ENCODE measurements at places on chromosomes 5 and 9.

DNA sequence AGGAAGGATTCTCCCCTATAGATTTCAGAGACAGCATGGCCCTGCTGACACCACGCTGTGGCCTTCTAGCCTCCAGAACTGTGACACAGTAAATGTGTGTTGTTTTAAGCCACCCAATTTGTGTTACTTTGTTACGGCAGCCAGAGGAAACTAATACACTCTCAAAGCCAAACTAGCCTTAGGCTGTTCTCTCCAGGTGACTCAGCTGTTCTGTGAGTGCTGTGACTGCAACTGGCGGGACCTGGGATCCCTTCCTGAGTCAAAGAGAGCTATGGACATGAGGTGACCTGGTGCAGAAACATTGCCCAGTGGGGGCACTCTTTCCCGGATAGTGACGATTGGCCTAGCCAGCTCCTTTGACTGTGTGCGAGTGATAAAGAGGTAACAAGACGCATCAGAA, 14.0 kb upstream of the MLANA start:
- no peak for DNase-seq

GRCh38 chr5:68303754-68304420, 88.3 kb downstream of the PIK3R1 start:
- DNase-seq: no peak

- DNase-seq: no peak
Measured at GRCh38 chr5:18699681-18700080, 1065.4 kb downstream of the TAF11L14 start.

DNA sequence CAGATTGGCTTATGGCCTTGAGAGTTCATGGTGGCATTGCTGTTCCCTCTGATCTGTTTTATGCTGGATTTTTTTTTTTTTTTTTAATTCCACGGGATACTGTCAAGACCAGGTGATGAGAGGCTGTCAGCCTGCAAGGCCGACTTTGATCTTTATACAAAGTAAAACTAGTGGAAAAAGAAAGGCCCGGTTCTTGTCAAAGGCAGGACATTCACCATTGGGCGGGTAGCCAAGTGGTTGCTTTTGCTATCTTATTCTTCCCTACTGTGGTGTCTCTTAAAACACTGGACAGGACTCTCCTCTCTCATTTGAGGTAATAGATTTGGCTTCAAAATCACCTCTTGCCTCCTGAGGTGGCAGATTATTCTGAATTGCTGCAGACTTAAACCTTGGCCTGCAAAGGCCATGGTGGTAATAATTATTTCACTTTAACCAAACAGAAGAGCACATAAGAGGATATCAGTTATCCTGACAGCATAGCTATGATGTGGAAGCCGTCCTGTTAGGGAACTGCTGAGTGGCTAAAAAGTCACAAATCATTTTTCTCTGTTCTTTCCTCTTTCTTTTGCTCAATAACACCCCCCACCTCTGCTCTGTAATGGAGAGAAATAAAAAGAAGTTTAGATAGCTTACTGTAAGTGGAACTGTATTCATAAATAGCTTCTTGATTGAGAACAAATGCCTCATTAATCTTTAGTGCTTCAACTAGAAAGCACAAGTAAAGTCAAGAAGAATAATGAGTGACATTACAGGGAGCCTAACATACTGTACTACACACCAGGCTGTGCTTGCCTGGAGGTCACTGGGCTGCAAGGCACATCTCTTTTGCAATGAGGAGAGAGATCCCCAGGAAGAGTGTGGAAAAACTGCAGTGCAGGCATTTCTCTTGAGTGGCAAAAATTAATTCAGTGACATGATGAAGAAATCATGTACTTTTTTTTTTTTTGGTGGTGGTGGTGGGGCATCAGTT, 275.6 kb downstream of the KDM4C start:
- no peak for DNase-seq

DNA sequence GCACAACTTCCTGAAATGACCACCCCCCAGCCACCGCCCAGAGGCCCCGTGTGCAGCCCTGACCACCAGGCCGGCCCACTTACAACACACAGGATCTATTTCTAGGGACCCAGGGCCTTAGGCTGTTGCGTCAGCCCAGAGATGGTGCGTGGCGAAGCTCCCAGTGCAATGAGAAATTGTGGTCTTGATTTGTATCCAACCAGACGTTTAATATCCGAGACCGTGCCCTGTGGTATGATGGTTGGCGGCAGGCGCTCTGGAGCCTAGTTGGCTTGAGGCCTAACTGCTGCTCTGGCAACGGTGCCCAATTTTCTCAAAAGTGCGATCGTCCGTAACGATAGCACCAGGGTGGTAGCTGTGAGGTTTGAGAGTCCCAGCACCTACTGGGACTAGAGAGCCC, 32.6 kb upstream of the SLC6A19 start:
- no peak for DNase-seq

DNA sequence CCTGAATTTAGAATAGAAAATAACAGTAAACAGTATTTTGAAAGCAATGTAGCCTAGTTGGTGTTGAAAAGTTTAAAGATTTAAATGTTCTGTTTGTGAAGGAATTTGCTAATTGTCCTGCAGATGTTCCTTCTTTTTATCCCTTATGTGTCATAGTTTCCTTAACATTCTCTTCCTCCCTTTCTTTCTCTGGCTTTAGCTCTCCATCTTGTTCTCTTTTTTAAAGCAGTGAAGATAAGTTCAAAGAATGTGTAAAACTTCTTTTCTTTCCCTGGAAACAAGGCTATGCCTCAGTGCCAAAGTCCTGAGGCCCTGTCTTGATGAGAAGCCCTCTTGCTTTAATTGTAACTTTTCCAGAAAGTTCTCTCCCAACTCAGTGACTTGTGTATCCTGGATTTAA, 24.4 kb upstream of the GAS1 start:
- no peak for DNase-seq

- DNase-seq: no peak
Measured at GRCh38 chr9:34035656-34036055, 13.0 kb downstream of the UBAP2 start.

GRCh38 chr5:150764530-150764929, 5.7 kb upstream of the DCTN4 start:
- no peak for DNase-seq

- DNase-seq: peak; percentile 72
Measured at GRCh38 chr5:134526483-134527155, 1.1 kb downstream of the JADE2 start.

DNA sequence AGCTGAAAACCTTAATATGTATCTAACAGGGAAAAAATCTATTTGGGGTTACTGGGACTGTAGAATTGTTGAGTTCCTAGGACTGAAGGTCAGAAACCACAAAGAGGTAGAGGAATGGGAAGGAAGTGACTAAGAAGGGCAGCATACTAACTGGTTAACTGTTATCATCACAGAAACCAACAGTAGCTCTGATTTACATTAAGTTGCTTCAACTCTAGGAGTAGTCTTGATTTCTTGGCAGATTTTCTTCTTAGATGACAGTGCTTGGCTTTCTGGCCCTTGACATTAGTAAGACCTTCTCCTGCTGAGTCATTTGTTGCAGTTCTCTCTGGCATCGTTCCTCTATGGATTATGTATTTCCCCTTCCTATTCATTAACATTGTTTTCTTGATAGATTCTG, 116.1 kb upstream of the RASA1 start:
- DNase-seq: no peak

- no peak for DNase-seq
Measured at GRCh38 chr9:124794902-124795491, 18.1 kb downstream of the OLFML2A start.

GRCh38 chr5:155833287-155833686, 493.7 kb upstream of the SGCD start:
- DNase-seq: no peak

DNA sequence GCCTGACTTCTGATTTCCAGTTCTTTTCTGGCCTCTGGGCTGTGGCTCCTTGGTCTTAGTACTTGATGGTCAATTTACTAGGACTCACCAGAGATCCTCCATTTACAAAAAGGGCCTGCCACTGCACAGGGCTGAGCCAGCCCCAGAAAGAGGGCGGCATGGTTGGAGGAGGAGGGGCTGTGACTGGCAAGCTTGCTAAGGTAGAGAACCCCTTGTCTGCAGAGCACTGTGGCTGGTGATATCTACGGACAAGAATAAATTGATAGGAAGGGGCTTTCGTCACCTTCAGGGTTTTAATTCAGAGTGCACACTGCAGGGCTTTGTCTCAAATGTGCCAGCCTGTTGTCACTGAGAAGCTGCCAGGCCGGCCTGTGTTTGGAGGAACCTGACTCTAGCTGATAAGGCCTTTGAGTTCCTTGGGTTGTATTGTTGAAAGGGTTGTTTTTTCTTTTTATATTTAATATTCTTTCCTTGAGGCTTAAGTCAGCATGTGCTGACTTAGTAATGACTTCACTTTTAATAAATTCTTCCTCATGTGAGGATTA, 15.1 kb downstream of the SLC22A5 start:
- DNase-seq: no peak

DNA sequence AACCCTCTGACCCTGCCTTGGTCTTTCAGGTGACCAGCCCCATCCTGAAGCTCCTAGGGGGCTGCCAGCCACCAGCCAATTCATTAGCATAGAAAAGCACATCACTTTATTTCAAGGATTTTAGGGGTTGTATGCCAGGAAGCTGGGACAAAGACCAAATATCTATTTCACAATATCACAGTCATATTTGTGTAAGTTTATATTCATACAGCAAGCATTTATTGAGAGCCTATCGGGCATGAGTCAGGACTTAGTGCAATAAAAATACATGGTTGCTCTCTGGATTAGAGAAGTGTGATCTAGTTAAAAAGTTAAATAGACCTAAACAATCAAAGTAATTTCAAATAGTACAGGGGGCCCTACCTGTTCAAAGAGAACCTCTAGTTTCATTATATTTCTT, 113.8 kb downstream of the ERCC6L2 start:
- DNase-seq: no peak

DNA sequence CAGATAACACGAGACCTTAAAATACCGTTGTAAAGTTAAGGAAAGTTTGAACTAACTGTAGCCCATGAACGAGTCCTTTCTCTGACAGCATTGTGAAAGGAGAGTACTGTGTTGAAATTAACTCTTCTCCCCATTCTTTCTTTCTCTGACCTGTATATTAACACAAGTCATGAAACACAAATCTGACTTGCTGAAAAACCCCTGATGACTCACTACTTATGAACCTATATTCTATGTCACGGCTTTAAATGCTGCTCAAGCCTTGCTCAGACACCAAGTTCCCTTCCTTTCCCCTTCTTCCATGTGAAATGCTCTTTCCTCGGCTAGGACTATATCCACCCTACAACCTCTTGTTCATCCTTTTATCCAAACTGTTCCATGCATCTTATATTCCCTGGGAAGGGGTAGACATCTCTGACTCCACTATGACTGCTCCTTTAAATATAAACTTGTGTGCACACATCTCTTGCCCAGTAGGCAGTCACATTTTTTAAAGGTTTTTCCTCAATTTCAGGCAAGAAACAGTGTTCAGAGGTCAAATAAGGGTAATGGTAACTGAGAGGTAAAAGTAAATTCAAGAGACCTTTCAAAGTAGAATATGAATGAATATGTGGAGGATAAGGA, 142.9 kb downstream of the NFIB start:
- no peak for DNase-seq

- DNase-seq: no peak
Measured at GRCh38 chr5:121701731-121702130, 150.0 kb upstream of the FTMT start.

DNA sequence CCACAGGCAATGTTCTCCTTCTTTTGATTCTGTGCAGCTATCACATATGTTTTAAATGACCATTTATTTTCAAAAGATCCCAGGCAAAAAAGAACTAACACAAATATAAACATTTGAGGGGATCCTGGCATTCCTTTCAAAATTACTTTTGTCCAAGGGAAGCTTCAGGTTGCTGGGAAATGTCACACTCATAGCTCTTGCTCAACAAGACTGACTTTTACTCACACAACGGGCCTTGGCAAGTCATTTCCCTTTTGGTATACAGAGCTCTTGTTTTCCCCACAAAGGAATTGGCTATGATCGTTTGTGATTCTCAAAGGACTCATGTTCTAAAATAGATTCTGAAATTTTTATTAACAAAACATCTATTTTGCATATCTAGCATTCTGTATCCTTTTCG, 4.5 kb upstream of the PALM2AKAP2 start:
- no peak for DNase-seq

DNA sequence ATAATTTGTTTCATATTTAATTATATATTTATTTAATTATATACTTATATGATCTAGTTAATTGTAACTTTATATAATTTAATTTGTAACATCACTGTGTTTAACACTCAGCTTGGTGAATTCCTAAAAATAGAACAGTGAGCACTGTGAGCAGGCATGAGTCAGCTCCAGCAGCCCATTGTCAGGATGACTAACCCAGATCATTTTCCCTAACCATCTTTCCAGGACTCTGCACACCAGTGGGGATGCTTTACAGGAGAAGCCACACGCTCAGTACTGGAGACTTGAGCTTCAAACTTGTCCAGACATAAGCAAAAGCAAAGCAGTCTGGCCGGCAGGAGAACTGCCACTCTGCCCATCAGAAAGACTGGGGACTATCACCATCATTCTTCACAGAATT, 446.2 kb upstream of the TRPC7 start:
- DNase-seq: no peak

GRCh38 chr9:91207729-91208418, 153.8 kb downstream of the AUH start:
- DNase-seq: no peak

GRCh38 chr9:32351845-32352244, 32.6 kb upstream of the ACO1 start:
- DNase-seq: no peak

DNA sequence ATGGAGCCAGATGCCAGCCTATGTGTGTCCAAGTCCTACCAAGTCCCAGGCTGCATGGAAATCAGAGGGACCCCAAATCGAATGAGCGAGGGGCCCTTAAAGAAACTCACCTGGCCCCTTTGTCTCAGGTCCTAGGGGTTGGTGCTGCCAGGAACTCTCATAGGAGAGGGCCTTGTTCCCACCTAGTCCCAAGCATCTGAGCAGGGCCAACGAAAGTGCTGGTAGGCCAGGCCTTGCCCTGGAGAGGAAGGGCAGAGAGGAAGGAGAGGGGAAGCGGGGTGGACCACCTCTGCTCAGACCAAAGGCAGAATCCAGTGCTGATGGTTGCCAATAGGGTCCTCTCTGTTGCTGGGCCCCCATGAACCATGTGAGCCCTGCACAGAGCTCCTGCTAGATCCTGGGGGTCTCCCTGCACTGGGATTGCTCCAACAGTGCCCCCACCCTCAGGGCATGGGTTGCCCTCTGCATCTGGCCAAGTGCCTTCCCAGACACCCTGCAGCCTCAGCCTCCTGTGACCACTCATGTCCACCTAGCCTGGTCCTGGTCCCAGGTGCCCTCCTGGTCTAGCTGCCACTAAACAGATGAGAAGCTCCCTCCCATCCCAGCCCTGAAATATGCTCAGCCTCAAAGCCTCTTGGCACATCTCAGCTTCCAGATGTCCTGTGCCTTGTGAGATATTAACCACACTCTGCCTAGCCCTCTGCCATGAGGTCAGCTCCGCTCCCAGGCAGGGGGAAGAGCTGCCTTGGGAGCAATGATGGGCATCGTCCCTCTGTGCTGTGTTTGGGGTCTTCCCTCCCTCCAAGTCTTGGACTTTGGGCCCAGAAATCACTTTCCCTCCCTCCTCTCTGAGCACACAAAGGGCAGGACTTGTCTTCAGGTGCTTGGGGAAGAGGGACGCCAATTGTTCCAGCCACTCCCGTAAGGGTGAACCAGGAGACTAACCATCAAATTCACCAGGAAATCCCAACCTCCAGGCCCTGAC, 109.6 kb downstream of the ADAMTS2 start:
- DNase-seq: peak; percentile 19

- DNase-seq: no peak
Measured at GRCh38 chr9:81079055-81079454, 610.3 kb downstream of the TLE1 start.

Measured in right forelimb (tissue), 1 donor.